ENCODE measurements at places on chromosomes 11 and 22. TPM values are rescaled to one million over a fixed set of nuclear protein-coding genes. Genes with fewer than 3 reads are reported as not detected.

GRCh38 chr11:95678988-95679387 lies 110.6 kb downstream of the FAM76B start:
- no peak for DNase-seq

GRCh38 chr11:134049303-134049702 lies 19.6 kb upstream of the JAM3 start:
- peak; percentile 64 for DNase-seq

DNA sequence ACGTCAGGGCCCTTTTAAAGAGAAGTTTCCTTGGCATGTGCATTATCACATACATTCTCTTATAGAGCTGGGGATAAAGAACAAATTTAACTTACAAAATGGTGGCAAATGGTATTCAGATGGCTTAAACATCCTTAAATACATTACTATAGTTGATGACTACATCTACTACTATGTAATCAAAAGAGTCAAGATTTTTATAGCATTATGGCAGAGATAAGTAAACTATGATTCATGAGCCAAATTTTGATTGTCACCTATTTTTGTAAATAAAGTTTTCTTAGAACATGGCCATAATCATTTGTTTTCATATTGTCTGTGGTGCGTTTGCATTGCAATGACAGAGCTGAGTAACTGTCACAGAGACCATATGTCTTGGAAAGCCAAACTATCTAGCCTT lies 1188.6 kb upstream of the TENM4 start:
- no peak for DNase-seq

GRCh38 chr11:57072640-57073039 lies 83.9 kb downstream of the OR5AK2 start:
- DNase-seq = no peak

- DNase-seq = no peak
Measured at GRCh38 chr11:131467645-131468394, 97.4 kb downstream of the NTM start.

GRCh38 chr22:28962042-28962554 lies 78.7 kb downstream of the ZNRF3 start:
- DNase-seq = no peak

DNA sequence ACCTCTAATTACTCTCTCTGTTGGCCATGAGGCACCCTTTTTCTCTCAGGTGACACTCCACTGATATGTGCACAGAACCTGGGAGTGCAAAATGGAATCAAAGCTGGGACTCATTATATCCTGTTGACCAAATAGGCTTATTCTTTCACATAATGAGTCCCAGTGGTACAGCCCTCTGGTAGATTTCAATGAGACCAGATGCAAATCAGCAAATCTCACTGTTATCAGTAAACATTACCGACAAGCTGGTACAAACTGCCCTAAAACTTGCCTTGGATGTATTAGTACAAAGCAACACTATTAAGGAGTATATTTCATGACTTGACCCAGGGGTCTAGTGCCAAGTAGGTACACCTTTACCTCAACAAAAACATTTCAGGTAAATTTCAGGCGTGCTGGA lies 128.3 kb downstream of the DDX10 start:
- DNase-seq = no peak

- DNase-seq = no peak
Measured at GRCh38 chr11:72685560-72686480, 11.6 kb upstream of the PDE2A start.

DNA sequence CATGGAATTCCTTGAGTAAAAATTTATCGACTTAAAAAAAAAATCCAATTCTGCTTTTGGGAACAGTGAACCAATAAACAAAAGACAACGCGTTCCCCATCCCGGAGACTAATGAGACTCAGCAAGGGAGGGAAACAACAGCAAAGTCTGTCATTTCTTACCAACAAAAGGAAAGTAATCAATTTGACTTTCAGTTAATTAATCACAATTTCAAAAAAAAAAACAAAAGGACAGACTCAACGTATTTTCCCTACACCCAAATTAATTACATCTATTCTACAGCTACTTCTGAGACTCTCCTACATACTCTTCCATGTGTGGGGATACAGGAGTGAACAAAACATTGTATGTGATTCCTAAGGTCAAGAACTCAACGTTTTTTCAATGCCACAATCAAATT lies 1.9 kb downstream of the RDX start:
- no peak for DNase-seq

DNA sequence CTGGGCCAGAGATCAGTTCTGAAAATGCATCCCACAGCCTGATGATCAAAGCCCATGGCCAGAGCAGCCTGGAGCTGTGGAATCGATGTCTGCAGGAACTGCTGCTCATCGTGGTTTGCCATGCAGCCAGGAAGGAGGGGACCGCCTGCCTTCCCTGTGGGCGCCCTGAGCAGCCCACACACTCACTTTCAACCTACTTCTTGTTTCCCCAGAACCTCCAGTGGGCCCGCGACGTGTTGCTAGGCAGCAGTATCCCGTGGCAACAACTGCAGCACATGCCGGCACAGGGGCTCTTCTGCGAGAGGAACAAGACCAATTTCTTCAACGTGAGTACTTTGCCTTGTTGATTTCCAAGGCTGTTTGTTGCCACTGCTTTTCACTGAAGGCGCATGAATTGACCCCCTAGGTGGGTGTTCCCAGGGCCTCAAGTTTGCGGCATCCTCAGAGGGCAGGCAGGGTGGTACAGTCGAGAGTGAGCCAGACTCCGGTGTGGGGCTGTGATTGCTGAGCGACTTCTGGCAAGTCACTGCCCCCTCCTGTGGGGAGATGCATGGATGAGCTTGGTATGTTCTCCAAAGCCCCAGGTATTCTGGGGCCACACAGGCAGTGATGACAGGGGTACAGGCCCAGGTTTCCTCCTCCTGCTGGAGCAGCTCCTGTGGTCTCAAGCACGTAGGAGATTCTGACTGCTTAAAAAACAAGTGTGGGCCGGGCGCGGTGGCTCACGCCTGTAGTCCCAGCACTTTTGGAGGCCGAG lies 47.0 kb upstream of the SUSD2 start:
- no peak for DNase-seq

GRCh38 chr22:39722032-39722325 lies 151.4 kb downstream of the CACNA1I start:
- DNase-seq = peak; percentile 72

- DNase-seq = no peak
Measured at GRCh38 chr22:41833369-41834004, 582 bp downstream of the SREBF2 start.

DNA sequence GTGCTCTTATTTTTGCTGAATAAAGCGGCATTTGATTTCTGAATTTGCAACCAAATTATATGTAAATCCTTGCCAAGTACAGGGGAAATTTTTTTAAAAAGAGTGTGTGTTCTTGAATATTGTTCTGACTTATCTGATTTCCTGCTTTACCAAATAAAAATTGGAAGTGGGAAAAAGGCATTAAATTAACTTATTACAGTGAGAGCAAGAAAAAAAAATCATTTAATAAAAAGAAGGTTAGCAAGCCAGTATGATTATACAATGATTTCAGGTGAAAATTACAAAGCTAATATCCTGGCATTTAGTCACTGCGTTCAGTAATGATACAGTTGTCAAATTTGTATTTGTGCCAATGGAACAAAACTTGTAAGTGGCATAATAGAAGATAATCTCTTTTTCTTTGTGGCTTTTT lies 82.1 kb upstream of the PPARA start:
- no peak for DNase-seq

- DNase-seq = no peak
Measured at GRCh38 chr11:22730319-22730718, 63.9 kb downstream of the GAS2 start.

- DNase-seq = no peak
Measured at GRCh38 chr11:19241260-19242178, 774 bp upstream of the E2F8 start.

DNA sequence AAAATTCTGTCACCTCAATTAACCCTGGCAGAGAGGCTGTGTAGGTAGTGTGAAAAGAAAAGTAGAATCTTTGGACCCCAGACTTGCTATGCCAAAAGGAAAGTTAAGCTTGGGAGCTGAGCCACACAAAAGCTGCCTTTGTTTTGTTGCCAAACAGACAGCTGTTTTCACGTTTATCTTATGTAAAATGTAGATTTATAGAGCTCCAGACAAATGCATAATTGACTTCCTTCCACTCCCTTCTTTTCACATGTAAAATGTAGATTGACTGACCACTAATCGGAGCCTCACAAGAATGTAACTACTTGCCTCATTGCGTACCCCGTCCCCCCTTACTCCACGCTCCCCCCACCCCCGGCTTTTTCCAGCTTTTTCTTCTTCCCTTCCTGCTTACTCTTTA lies 2302.2 kb upstream of the RAG2 start:
- no peak for DNase-seq

- no peak for DNase-seq
Measured at GRCh38 chr11:67632175-67632981, 2.6 kb upstream of the NUDT8 start.

DNA sequence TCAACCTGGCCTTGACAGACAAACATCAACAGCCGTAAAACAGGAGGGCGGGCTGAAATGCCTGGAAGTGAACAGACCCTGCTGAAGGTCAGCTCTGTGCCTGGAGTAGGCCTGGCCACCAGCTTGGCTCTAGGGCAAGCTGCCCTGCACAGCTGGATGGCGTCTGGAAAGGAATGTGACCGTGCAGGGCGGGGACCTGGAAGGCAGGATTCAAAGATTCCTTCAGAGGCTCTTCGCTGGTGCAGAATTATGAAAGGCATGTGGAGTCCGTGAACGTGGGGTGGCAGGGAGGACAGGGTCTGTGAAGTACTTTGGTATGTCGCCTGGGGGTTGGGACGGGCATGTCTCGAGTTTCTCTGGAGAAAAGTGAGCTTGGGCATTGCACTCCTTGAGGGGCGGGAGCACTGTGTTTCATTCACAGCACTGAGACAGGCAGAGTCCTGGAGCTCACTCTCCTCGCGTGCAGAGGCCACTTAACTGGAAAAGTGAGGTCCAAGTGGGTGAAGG lies 1.5 kb downstream of the EHD1 start:
- DNase-seq = no peak

- no peak for DNase-seq
Measured at GRCh38 chr11:17476317-17477083, at the start of gene ABCC8. ABCC8 (minus strand) TSS chr11:17476845; CDS start chr11:17476776, 69 bp downstream.

GRCh38 chr22:20843501-20843900 lies 15.1 kb downstream of the PI4KA start:
- DNase-seq = no peak

DNA sequence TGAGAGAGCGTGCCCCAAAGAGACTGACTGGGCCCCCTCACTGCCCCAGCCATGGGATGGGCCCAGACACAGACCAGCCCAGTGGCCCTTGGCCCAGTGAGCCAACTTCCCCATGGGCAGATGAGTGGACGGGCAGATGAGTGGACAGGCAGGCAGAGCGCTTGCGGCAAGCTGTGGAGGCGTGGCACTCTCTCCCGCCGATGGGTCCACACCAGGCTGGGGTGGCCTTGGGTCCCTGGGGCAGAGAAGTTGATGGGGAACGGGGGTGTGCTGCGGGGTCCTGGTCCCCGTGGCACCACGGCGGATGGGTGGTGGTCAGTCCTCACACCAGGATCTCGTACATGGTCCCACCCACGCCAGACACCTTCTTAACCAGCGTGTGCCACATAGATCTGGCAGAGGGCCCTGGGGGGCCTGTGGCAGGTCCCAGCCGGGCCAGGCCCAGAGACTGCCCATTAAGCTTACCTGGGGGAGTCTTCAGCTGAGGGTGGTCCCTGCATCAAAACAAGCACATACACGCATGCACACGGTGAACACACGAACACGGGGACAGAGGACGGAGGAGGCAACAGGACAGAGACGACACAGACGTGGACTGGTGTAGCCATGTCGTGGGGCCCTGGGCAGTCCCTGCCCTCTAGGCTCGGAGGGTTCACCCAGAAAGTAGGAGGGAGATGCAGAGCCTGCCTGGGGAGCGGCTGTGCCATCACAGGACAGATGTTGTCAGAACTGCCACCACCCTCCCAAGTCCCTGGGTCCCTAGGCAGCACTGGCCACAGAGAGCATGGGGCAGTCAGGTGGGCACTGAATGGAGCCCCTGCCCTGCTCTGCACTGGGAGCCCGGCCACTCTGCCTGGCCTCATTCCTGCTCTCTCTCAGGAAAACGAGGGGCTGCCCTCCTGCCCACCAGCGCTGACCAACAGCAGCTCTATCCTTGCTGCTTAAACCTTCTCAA lies 182.2 kb downstream of the IGLL1 start:
- peak; percentile 82 for DNase-seq

DNA sequence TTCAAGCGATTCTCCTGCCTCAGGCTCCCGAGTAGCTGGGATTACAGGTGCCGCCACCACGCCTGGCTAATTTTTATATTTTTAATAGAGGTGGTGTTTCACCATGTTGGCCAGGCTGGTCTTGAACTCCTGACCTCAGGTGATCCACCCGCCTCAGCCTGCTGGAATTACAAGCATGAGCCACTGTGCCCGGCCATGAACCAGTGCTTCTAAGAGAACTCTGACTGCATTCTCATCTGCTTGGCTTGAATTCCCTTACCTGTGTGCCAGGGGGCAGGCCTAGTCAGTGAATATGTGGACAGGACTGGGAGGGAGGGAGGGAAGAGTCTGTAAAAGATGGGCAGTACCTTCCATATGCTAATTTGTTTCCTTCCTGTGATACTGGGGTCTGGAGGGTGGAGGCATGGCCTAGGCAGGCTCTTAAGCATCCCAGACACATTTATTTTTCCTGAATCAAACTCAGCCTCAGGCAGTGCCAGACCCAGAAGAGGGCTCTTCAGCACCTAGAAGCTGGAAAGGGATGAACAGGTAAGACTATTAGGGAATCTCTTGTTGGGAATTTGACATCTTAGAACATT lies 6.6 kb downstream of the RPS25 start:
- no peak for DNase-seq

DNA sequence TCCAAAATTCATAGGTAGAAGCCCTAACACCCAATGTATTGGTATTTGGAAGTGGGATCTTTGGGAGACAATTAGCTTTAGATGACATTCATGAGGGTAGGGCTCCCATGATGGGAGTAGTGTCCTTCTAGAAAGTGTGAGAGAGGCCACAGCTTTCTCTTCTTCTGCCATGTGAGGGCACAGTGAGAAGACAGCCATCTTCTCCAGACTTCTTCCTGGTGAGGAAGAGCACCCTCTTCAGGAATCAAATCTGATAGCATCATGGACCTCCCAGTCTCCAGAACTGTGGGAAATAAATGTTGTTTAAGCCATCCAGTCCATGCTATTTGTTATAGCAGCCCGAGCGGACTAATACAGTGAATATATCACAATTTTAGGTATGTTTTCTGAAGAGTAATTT lies 96.9 kb downstream of the CNTN5 start:
- DNase-seq = no peak

GRCh38 chr11:3675971-3676370 lies 4.8 kb upstream of the CHRNA10 start:
- peak; percentile 72 for DNase-seq

DBX1 gene
- not detected for total RNA-seq

DNAL4 gene
- 7.2 TPM for total RNA-seq

ALKBH8 gene
- total RNA-seq = 6.4 TPM

XKR3 gene
- not detected for total RNA-seq

LRRC4C gene
- 1.5 TPM for total RNA-seq

GTSE1 gene
- 0.39 TPM for total RNA-seq

FAM181B gene
- total RNA-seq = 0.19 TPM

TP53I11 gene
- total RNA-seq = 133 TPM

H19 gene
- total RNA-seq = 292 TPM

NAALAD2 gene
- total RNA-seq = 2.7 TPM

CBLIF gene
- not detected for total RNA-seq

PARVA gene
- total RNA-seq = 223 TPM

TEX54 gene
- not detected for total RNA-seq

MYO7A gene
- total RNA-seq = 23.2 TPM

PACSIN3 gene
- 14.9 TPM for total RNA-seq
